ENCODE measurements at places on chromosomes 1 and 21.

GRCh38 chr1:206116873-206117150 is 376 bp downstream of the AVPR1B start:
- no peak for DNase-seq

DNA sequence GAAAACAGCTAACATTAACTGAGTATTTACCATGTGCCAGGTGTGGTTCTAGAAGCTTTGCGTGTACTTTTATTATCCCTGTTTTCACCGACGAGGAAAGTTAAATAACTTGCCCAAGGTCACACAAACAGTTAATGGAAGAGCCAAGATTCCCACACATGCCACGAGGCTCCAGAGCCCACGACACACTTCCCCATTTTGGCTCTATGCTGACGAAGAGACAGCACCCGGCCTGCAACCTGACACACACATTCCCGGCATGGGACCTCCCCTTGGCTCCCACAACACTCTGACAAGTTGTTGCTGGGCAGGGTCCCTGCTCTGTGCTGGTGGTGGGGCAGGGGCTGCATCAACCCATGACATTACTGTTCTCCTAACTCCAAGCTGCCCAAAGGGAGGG is 52.8 kb downstream of the RAP1GAP start:
- DNase-seq = no peak

DNA sequence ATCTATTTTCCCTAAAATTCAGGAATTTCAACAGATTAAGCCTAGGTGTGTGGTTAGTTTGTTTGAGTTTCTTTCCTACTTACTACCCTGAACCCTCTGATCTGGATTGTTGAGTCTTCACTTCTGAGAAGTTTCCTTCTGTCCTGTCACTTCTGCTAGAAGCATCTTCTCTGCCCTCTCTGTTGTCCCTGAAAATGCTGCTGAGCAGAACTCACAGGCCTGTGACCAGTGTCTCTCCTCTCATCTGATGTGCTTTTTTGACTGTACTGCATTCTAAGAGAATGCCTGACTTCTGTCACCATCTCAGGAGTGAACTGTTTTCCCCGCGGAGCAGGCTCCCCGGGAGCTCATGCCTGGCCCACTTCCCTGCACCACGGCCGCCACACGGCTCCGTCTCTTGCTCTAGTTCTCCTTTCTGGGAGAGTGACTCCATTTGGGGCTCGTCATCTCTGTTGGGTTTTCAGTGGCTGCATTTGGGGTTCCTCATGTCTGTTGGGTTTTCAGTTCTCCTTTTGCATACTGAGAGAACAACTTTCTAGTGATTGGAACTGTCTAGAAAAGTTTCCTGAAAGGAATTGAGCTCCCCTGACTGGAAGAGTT is 77.9 kb downstream of the POFUT2 start:
- DNase-seq = no peak

DNA sequence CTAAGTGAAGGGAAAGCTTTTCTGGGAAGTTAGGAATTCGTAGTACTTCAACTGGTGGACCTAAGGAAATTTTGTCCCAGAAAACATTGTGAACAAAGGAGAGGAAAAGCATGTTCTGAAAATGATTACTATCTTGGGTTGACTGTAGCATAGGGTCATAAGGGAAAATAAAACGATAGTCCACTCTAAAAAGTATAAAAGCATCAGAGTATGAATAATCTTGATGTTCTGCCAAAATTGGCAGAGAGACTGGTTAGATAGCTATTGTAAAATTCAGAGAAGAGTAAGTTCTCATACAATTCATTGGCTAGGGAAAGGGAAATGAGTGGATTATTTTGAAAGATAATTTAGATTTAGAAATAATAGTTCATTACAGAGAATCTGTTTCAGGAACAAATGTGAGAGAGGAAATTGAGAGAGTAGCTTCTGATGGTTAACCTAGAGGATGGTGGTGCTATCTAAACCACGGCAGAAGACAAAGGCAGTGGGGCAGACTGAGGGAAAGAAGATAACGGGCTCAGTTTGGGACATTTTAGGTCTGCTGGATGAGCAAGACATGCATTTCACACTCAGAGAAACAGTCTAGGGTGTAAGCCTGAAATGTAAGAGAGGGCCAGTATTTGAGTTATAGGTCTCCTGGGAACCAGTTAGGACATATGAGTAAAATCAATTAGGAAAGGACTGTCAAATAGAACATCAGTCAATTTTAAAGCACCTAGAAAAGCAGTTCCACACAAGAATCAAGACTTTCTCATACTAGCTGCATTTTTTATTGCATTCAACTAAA is 799.3 kb upstream of the CXADR start:
- DNase-seq = no peak

DNA sequence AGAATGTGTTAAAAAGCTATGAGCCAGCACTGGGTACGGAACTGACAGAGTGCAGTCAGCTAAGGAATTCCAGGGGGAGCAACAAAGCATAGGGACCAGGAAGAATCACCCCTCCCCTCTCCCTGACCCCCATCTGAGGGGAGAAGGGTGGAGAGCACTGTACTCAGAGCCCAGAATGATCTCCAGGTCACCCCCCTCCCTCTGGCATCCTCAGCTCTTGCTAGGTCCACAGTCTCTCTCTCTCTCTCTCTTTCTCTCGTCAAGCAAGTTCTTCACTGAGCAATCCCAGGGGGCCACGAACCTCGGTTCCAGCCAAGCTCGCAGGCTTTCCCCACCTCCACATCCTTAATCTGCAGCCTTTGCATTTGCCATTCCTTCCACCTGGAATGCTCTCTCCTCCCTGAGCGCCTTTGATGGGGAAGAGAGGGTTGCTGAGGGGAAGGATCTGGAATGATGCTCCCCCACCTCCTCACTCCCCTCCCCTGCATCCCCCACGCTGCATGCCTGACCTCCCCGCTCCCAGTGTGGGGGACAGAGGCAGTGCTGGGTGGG is 6.7 kb upstream of the WASF2 start:
- DNase-seq = no peak

DNA sequence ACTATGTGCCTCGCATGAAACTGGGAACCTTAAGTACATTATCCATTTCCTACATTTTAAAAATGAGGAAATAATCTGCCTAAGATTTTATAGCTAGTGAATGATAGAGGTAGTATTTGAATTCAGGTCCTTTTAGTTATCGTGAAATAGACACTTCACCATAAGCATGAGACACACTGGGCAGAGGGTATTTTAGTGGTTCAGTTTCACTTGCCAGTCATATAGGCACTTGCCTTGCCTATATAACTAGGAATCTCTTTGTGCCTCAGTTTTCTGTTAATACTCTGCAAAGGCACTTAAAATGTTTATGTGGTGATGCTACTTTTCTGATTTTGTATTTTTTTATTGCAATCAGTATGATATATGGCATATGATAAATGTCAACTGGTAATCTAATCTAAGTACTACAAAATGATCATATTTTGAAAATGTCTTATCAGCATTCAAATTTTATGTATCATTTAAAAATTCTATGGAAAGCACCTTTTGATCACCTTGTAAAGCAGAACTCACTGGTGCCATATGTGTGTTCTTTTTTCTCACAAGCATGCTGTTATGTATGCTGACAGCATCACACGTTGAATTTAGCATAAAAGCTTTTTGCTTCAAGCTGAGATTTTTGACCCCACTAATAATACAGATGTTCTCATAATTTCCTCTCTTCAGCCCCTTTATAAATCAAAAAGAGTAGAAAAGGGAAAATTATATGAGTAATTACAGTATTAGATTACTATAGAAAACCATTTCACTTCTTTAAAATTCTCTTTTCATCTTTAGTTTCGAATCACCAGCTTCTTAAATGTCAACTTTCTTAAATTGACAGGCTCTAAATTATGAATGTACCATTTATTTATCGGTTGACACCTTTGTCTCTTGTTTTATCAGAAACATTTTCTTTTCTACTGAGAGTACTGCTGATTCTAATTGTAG is 52.6 kb downstream of the RPS6KC1 start:
- DNase-seq = no peak

DNA sequence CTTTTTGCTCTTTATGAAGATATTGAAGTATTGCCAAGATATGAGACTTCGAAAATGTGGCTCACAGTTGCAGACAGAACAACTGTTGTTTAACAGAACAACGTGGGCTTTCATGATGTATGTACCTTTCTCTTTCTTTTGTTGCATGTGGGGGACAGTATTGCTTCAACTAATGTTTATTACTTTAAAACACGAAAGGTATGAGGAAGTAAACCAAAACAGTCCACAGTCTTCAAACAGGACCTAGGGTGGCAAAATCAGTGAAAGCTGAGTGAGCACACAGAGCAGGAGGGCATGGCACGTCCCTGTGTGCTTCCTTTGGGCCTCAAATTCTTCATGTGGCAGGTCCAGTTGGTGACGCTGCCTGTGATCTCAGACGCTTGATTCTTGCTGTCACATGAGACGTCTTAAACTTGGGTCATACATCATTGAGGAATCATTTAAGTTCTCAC is 7.8 kb upstream of the CHAF1B start:
- no peak for DNase-seq

DNA sequence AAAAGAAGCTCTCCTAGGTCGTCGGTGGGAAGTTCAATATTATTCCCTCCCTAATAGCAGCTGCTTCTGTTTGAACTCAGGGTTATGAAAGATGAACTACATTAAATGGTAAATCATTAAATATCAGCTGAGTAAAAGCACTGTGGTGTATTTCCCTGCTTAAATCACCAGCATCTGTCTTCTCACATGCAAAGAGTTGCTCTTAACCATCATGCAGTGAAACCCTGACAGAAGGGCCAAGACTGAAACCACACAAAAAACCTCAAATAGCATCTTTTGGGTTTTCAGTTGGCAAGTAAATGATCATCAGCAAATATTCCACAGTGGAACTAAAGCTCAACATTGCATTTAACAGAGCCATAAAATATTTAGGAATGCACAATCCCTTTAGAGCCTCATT is 380.0 kb upstream of the ADGRL2 start:
- DNase-seq = no peak

- peak; percentile 70 for DNase-seq
Measured at GRCh38 chr1:151710187-151710840, 6.3 kb downstream of the CELF3 start.

- DNase-seq = no peak
Measured at GRCh38 chr1:16146279-16147155, 9.4 kb downstream of the EPHA2 start.

DNA sequence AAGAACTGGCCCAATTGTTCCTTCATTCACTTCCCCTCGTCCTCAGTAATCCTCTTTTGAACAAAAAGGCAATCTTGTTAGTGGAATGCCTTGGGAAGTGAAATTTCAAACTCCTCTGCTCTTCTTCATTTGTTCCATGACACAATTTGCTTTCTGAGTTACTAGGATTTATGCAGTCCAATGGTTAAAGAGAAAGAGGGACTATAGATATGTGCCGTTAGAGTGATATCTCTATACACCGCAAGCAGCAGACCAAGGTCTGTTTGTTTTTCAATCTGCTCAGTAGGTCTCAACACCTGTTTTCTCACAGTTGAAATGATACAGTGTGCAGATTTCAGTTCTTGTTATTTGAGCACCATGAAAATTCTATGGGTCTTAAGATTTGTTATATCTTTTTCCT is 244.0 kb downstream of the DNM3 start:
- DNase-seq = no peak

DNA sequence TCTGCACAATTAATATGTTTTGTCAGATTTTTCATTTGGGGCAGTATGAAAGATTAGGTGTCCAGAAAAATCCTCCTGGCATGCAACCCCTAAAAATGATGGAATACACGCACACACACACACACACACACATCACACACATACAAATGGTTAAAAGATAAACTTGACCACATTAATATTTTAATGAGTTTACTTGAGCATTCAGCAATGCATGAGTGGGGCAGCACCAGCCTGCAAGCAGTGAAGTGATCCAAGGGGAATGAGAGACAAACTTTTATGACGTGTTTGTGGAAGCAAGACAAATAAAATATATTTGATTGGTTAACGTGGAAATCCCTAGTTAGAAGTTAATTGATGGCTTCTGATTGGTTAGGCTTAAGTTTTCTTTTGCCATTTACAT is 29.1 kb upstream of the SOAT1 start:
- DNase-seq = no peak

DNA sequence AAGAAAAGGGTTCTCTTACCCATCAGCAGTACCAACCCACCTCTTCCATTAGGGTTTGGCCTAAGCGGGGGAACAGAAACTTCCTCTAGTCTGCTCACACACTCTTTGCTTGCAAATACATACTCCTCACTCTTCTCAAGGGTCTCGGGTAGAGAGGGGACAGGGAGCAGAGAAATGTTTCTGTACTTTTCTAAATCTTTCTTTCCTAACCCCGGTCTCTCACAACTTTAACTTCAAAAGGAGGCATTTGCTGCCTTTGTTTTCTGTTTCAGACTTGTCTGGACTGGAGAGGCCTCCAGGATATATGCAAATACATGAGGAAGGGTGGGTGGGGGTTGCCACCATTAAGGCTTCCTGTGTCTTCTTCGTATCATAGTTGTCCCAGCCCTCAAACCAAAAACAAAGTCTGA is 10.5 kb upstream of the LAX1 start:
- DNase-seq = peak; percentile 45

DNA sequence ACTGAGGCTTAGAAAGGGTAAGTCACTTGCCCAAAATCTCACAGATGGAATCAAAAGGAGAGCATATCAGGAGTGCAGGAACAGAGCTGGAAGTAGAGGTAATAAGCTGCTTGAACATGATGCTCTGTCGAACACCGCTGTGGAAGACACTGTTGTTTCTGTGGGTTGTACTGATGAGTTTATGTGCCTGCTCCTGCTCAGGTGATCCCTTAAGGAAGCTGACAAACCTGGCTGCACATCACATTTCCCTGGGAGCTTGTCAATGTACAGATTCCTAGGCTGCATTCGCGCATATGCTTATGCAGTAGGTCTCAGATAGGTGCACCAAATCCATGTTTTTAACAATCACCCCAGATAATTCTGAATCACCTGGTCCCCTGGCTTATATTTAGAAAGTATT is 79.7 kb downstream of the ZNF326 start:
- no peak for DNase-seq

DNA sequence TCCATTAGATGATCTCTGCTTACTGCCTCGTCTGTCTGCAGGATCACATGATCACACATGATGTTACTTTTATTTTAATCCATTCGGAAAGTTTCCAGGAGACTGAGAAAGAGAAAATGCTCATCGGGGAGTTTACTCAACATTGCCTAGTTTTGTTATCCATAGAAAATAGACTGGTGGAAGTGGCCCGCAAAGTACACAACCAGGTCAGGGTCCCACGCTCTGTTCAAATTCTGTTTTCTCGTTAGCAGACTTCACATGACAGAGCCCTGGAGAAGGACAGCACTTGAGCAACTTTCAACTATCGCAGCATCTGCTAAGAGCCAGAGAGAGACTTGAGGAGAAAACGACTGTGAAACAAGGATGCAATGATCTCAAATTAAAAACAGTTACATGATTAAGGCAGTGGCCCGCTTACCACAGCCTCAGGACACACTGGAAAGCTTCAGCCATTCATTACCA is 44.2 kb downstream of the ADAMTS1 start:
- no peak for DNase-seq

- DNase-seq = peak; percentile 40
Measured at GRCh38 chr1:205600085-205600484, 31.7 kb downstream of the ELK4 start.

DNA sequence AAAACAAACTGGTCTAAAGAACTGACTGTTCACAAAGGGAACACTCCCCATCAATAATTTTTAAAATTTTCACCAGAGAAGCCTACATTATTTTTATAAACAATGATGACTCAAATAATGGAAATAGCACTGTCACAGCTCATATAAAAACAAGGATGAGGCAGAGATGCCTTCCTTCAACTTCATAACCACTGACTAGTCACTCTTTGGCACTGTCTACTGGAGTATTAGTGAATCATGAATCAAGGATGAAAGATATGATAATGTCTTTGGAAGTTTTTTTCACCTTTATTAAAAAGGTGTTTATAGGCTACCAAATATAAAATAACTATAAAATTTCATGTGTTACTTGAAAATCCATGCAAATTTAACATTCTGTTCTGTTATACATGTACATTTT is 316.9 kb downstream of the VAV3 start:
- DNase-seq = no peak

GRCh38 chr1:10615932-10616671 is 141.4 kb downstream of the PEX14 start:
- no peak for DNase-seq
